Activated T-cell treated with anti-CD3 and anti-CD28 coated beads, Interleukin-2, amount 50 U/mL, for 1 hour (primary cell): ENCODE measurements at places on chromosomes 6 and 20.

- no peak for DNase-seq
These were observed 253.7 kb downstream of the MAFB start for GRCh38 chr20:40435146-40435895.

GRCh38 chr6:153898360-153899059 lies 140.5 kb upstream of the OPRM1 start:
- DNase-seq: no peak

DNA sequence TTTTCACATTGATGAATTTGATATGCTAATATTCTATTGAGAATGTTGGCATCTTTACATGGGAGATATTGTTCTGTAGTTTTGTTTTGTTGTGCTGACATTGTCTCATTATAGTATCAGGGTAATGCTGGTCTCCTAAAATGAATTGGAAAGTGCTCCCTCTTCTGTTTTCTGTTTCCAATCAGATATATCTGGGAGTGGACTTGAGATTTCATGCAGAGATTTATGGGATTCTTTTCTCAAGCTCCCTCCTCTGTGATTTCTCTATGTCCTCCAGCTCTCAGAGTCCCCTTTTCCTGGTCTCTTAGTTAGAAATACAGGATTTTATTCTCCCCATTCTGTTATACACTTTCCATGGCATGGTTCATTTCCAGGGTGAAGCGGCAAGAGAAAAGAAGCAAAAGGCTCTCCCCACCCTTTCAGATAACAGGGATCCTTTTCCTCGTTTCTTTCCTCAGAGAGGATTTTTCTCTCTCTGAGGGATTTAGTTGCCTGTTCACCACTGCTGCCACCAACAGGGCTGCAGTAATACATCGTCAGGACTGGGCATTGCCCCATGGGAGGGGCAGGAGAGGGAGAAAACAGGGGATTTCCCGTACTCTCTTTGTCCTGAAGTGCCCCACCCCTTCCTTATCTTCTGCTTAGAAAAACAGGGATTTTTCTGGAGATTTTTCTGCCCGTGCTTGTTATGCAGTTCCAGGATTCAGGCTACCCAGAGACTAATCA lies 59.3 kb upstream of the STMND1 start:
- DNase-seq: no peak

DNA sequence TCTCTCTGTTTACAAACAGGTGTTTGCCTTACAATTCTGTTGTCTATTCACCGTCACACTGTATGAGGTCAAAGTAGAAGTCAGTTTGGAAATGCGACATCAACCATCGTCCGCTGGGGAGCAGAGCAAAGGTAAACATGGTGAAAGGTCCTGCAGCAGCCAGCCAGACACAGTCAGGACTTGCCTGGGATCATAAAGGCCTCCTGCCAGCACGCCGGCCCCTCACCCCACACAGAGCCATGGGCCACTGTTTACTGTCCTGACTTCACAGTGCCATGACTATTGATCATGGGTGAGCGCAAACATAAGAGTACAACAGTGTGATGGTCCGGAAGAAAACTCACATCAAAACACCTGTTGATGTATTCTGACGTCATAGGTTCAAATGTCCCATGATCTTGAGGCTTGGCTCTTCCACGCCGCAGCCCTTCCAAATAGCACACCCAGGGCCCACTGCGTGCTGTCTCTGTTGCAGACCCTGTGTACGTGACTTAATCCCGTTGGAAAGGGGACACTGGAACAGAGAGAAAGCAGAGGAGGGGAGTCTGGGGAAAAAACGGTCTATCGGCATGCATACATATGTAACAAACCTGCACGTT lies 16.9 kb upstream of the PPP1R3G start:
- no peak for DNase-seq

- DNase-seq: no peak
These were observed 137.3 kb downstream of the AHI1 start for GRCh38 chr6:135360222-135360621.

GRCh38 chr6:143058987-143059386 lies 1.7 kb upstream of the AIG1 start:
- DNase-seq: no peak

GRCh38 chr6:41275489-41275888 lies 11.0 kb downstream of the TREM1 start:
- DNase-seq: no peak

DNA sequence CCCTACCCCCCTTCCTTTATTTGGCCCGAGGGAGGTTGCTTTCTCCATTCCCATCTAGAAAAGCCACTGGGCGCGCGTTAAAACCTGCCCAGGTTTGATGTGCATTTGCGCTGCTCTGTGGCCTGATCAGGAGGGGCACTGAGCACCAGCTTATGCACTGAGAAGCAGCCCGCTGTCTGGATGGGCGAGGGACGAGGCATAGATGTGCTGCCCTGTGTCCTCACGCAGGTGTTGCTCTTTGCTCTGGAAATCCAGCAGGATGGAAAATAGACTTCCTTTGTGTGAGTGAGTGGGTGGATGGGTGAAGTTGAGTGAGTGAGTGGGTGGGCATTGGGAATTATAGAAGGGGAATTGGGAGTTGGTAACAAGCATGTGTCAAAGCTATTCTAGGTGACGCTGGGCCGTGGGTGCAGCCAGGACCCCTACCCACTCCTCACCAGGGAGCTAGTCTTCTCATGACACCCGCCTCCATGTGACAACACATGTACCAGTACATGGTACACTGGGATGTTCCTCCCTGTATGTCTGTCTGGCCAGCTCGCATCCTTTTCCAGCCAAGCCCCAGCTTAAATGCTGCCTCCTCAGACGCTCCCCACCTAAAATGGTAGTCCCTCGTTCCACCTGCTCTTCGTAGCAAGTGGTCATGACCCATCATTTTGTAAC lies 162.6 kb downstream of the DTNBP1 start:
- no peak for DNase-seq

DNA sequence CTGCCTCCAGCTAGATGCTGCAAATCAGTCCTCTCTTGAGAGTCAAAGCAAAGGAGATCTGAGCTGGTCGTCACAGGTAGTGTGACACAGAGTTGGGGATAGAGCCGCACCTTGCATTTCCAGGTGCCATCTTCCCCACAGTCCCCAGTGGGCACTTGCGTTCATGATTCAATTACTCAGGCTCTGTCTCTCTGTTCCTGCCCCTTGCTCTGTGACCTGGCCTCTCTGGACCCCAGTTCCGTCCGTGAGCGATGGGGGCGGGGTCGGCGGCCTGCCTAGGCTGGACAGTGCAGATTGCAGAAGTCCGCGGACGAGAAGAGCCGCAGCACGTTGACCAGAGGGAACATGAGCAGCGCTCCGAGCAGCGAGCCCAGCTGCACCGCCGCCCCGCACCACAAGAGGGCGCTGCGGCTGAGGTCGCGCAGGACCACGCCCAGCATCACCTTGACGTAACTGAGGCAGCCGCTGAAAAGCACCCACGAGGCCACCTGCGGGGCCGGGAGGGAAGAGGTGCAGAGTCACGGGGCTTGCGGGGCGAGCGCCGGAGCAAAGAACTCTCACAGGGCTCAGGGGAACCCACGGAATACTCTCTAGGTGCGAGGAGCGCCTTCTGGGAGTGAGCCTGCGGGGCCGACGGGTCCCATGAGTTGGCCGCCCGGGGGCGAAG lies 7.4 kb downstream of the SLC52A3 start:
- peak; percentile 26 for DNase-seq

DNA sequence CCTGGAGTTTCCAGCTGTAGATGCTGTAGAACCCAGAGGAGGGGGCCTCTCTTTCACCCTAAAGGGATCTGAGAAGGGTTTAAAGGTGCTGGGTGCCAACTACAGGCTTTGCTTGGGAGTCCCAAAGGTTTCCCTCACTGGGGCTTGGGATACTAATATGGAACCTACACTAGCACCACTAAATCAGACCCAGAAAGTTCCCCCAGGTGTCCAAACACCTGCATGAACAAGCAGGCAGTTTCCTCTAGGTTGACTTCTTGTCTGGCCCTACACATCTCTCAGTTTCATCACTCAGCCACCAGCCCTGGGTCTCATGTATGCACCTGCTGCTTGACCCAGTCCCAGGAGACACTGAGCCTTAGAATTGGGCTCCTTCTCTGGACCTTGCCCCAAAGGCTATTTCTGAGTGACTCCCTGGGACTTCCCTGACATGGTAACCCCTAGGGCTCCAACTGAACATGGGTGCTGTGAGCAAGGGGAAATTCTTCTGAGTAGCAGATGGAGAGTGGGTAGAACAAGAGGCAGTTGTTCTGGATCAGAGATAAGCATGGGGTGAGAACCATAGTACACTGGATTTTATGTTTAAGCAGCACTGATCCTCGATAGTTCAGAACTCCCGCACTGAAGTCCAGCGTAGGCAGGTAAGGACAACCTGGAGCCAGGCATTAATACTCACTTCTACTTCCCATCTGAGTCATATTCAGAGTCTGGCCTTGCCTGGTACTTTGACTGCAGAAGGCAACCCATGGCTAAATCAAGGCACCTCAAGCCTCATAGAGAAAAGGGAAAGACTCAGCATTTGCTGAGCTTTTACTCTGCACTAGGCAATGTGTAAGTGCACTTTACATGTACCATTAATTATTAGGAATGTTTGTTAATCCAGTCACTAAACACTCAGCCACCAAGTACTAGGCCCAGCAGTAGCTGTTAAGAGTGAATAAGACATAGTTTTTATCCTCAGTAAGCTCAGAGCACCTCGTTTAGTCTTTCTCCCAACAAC lies 16.8 kb downstream of the BCL2L1 start:
- DNase-seq: no peak

GRCh38 chr6:113654396-113654795 lies 202.7 kb upstream of the MARCKS start:
- no peak for DNase-seq
